Effector memory CD8-positive, alpha-beta T cell (primary cell): ENCODE measurements at places on chromosomes 13 and 19.
A peak's percentile ranks its signal among the peaks of the same experiment; 100 is the strongest.

- no peak for DNase-seq
- peaks cover 44% of the 10 kb centered on the region for H3K27me3 ChIP-seq
- H3K4me3 ChIP-seq, result no peak overlapping the region
- H3K36me3 ChIP-seq, result no peaks in the 10 kb centered on the region
- no peak overlapping the region for H3K27ac ChIP-seq
Observed at GRCh38 chr13:110993788-110994187, 78.9 kb upstream of the ANKRD10 start.

DNA sequence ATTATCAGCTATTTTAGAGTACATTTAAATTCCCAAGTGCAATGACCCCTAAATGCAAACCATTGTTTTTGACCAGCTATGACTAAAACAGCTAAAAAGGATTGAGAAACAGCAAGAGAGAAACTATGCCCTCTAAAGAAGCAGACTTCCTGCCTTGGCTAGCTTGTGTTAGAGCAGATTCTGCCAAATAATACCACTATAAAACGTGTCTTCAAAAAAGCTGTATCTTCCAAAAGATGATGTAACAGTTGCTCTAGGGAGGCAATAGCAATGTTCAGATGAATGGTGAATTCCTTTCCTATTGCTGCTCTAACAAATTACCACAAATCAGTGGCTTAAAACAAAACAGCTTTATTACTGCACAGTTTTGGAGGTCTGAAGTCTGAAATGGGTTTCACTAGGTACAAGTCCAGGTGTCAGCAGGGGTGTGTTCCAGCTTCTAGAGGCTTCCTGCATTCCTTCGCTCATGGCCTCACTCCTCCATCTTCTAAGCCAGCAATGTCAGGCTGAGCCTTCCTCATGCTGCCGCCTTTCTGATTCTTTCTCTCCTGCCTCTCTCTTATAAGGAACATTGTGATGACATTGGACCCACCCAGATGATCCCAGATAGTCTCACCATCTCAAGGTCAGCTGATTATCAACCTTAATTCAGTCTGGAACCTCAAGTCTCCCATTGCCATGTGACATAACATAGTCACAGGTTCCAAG, 84.5 kb downstream of the LRRC63 start:
- no peaks in the 10 kb centered on the region for H3K27me3 ChIP-seq
- peaks cover 37% of the 10 kb centered on the region for H3K4me1 ChIP-seq

DNA sequence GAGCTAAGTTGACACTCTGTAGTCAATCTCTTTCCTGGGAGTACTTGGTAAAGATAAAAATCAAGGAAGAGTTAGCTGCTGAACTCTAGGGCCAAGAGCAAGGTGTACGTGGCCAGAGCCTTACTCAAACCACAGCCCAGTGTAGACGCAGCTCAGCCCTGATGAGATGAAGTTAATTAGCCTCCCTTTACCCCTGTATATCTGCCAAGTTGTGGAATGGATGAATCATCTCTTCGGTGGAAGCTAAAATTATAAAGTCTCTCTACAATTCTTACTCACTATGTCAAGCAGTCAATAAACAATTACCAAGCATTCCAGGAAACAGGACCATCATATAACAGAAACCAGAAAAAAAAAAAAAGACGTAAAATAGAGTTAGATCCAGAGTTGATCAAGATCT, 146.9 kb upstream of the UFM1 start:
- DNase-seq, result no peak
- H3K4me1 ChIP-seq, result no peaks in the 10 kb centered on the region
- H3K4me3 ChIP-seq, result no peak overlapping the region
- H3K36me3 ChIP-seq, result peaks cover 4% of the 10 kb centered on the region

- DNase-seq, result peak; percentile 5
- peak within 1 kb of the TSS; percentile 78 for H3K4me3 ChIP-seq
- H3K4me1 ChIP-seq, result peaks cover 3% of the 10 kb centered on the region
- peak within 1 kb of the TSS; percentile 8 for H3K27ac ChIP-seq
- H3K27me3 ChIP-seq, result peaks cover 25% of the 10 kb centered on the region
Observed at GRCh38 chr19:57708641-57709361, at the start of gene ZNF154. ZNF154 (minus strand) TSS chr19:57709204; CDS start chr19:57708971, 233 bp downstream.

- DNase-seq, result no peak
- no peak overlapping the region for H3K4me3 ChIP-seq
- H3K36me3 ChIP-seq, result no peaks in the 10 kb centered on the region
- no peaks in the 10 kb centered on the region for H3K4me1 ChIP-seq
- H3K27ac ChIP-seq, result no peak overlapping the region
- H3K27me3 ChIP-seq, result no peaks in the 10 kb centered on the region
Observed at GRCh38 chr13:24644036-24644435, 36.2 kb upstream of the ATP12A start.

- no peak overlapping the region for H3K4me3 ChIP-seq
- no peak for DNase-seq
- H3K36me3 ChIP-seq, result no peaks in the 10 kb centered on the region
- peaks cover 46% of the 10 kb centered on the region for H3K27me3 ChIP-seq
- no peaks in the 10 kb centered on the region for H3K4me1 ChIP-seq
- no peak overlapping the region for H3K27ac ChIP-seq
Observed at GRCh38 chr19:46622118-46622446, 2.8 kb downstream of the PTGIR start.

DNA sequence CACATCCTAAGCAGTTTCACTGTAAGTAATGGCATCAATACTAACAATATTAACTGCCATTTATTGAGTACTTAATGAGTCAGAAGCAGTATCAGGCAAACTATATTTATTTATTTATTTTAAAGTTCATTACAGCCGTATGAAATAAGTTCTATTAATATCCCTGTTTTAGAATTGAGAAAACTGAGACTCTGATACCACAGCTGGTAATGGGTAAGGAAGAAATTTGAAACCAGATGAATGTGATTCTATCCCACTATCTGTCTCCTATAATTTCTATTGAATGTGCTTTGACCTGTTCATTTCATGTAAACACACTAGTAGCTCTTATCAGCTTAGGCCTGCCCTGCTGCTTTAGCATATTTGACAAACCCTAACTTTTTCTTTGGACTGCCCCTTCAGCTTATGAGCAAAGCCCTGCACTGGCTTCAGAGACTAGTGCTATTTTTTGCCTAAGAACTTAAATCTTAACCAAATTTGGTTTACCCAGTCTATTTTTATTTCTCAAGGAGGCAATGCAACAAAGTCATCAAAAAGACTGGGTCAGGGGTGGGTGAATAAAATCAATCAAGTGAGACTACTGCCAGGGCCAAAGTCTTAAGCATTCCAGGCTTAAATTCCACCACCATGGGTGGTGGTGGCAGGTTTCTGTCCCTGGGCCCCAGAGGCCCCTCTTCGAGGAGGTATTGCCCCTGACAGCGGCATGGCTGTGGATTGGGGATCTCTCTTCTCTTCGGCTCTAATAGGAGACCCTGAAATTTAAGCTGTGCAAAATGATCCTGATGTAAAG, 143.4 kb downstream of the DLEU7 start:
- H3K4me1 ChIP-seq, result no peaks in the 10 kb centered on the region
- H3K36me3 ChIP-seq, result no peaks in the 10 kb centered on the region
- H3K27me3 ChIP-seq, result no peaks in the 10 kb centered on the region
- H3K27ac ChIP-seq, result no peak overlapping the region
- DNase-seq, result no peak
- no peak overlapping the region for H3K4me3 ChIP-seq

DNA sequence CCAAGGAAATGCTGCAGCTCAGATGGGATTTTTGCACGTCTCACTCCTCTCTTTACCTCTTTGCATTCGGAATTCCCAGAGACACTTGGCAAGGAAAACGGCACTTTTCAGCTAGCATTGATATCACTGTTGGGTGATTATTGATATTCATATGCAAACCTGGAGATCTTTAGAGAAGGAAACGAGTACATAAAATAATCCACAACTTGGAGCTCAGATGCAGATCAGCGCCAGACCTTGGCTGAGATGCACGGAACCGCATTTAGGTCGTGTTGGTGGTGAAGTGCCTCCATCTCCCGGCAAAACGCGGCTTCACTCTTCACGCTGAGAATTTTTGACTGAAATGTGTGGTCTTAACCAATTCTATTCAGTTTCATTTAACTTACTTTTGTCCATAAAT, 77.2 kb upstream of the ARHGEF7 start:
- no peaks in the 10 kb centered on the region for H3K36me3 ChIP-seq
- H3K27ac ChIP-seq, result no peak overlapping the region
- H3K27me3 ChIP-seq, result peaks cover 31% of the 10 kb centered on the region
- no peak overlapping the region for H3K4me3 ChIP-seq

DNA sequence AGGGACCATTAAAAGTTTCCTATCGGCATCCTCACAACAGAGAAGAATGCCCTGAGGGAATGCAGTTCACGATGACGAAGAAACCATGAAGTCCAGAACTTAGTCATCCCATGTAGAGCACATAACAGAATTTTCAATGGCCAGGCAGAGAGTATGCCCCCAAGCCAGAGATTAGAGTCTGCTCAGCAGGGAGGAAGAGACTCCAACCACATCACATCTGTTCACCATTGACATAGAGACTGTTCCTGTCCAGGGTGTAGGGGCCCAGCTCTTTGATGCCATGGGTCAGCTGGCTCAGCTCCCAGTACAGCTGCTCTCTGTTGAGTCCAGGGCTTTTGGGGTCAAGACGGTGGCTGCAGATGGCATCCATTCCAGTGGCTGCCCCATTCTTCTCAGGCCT, 68.2 kb downstream of the MBD3L1 start:
- H3K27ac ChIP-seq, result no peak overlapping the region
- DNase-seq, result no peak
- no peak overlapping the region for H3K4me3 ChIP-seq
- H3K27me3 ChIP-seq, result no peaks in the 10 kb centered on the region

GRCh38 chr19:40599331-40599901, 1.8 kb upstream of the LTBP4 start:
- H3K27me3 ChIP-seq, result peaks cover 67% of the 10 kb centered on the region
- peaks cover 8% of the 10 kb centered on the region for H3K36me3 ChIP-seq
- no peak overlapping the region for H3K27ac ChIP-seq
- H3K4me1 ChIP-seq, result peaks cover 49% of the 10 kb centered on the region

- no peak overlapping the region for H3K4me3 ChIP-seq
- no peak for DNase-seq
- no peaks in the 10 kb centered on the region for H3K4me1 ChIP-seq
- peaks cover 2% of the 10 kb centered on the region for H3K36me3 ChIP-seq
Observed at GRCh38 chr13:85565652-85566051, 233.6 kb downstream of the SLITRK6 start.

GRCh38 chr13:71801165-71801760, 65.7 kb downstream of the DACH1 start:
- no peaks in the 10 kb centered on the region for H3K36me3 ChIP-seq
- no peaks in the 10 kb centered on the region for H3K4me1 ChIP-seq
- no peaks in the 10 kb centered on the region for H3K27me3 ChIP-seq
- no peak overlapping the region for H3K27ac ChIP-seq
- DNase-seq, result no peak

DNA sequence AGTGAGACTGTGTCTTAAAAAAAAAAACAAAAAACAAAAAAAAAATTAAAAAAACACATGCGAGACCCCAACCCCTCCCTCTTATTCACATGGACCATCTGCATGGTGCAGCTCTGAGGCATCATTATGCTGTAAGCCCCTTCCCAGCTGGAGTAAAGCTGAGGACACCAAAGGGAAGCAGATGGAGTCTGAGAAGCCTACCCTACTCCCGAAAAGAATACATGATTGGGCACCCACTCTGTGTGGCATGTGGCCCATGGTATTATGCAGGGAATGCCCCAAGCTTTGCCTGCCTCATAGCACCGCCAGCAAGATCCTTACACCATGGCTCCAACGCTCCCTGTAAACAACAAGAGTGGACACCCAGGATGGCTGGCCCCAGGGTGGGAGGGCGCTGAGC, 4.7 kb downstream of the PTH2 start:
- peaks cover 3% of the 10 kb centered on the region for H3K36me3 ChIP-seq
- DNase-seq, result no peak
- H3K4me3 ChIP-seq, result no peak overlapping the region
- H3K27me3 ChIP-seq, result peaks cover 85% of the 10 kb centered on the region
- H3K4me1 ChIP-seq, result peaks cover 15% of the 10 kb centered on the region
- H3K27ac ChIP-seq, result no peak overlapping the region

GRCh38 chr19:38224014-38224862, at the start of gene DPF1:
DPF1 (minus strand) TSS chr19:38224222; CDS start chr19:38224142, 80 bp downstream.
- peaks cover 28% of the 10 kb centered on the region for H3K4me1 ChIP-seq
- DNase-seq, result no peak
- peaks cover 3% of the 10 kb centered on the region for H3K36me3 ChIP-seq
- peaks cover 95% of the 10 kb centered on the region for H3K27me3 ChIP-seq

GRCh38 chr13:27472441-27472840, 22.1 kb upstream of the MTIF3 start:
- no peaks in the 10 kb centered on the region for H3K36me3 ChIP-seq
- no peak overlapping the region for H3K27ac ChIP-seq
- peaks cover 7% of the 10 kb centered on the region for H3K27me3 ChIP-seq
- no peak overlapping the region for H3K4me3 ChIP-seq

DNA sequence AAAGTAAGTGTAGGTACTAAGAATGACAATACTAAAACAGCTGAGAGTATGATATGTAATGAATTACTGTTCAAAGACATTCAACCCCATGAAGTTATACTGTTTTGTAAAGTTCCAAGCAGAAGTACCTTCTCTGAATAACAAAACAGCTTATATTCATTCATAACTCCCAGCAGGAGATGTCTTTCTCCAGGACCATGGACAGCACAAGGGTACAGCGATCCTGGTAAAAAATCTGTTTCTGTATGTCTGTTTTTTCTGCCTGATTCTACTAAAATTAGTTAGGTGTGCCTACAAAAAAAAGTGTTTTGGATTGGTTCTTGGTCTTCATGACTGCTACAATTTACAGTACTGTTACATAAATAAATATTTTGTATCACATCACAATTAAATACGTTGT, 172.5 kb upstream of the SLITRK5 start:
- no peak overlapping the region for H3K4me3 ChIP-seq
- H3K4me1 ChIP-seq, result no peaks in the 10 kb centered on the region
- H3K27me3 ChIP-seq, result no peaks in the 10 kb centered on the region
- H3K27ac ChIP-seq, result no peak overlapping the region
- no peaks in the 10 kb centered on the region for H3K36me3 ChIP-seq

DNA sequence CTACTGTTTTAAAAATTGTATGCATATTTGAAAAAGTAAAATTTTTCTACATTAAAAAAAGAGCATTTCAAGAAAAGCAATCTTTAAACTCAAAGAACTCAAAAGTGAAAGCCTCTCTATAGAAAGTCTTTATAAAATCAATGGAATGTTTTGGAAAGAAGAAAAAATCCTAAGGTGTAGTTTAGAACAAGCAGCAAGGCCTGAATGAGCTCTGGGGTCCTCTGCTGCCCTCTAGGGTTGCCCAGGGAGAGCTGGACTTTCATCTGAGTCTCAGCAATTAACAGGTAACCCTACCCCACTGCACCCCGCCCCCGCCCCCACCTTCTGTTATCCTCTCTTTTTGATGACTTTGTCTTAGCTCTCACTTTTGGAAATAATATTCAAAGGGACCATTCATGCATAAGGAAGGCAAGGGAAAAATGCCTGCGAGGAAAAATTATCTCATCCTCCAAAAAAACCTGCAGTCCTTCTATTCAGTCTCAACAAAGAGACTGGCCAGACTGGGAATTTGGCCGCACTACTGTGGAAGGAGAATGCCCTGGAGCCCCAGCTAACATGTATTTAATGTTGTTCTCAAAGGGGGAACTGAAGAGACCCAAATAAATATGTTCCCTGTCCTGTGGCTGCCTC, 24.1 kb downstream of the SLC25A30 start:
- DNase-seq, result no peak
- H3K27ac ChIP-seq, result peak overlapping the region; percentile 91
